ENCODE measurements at places on chromosomes 6 and 20.

DNA sequence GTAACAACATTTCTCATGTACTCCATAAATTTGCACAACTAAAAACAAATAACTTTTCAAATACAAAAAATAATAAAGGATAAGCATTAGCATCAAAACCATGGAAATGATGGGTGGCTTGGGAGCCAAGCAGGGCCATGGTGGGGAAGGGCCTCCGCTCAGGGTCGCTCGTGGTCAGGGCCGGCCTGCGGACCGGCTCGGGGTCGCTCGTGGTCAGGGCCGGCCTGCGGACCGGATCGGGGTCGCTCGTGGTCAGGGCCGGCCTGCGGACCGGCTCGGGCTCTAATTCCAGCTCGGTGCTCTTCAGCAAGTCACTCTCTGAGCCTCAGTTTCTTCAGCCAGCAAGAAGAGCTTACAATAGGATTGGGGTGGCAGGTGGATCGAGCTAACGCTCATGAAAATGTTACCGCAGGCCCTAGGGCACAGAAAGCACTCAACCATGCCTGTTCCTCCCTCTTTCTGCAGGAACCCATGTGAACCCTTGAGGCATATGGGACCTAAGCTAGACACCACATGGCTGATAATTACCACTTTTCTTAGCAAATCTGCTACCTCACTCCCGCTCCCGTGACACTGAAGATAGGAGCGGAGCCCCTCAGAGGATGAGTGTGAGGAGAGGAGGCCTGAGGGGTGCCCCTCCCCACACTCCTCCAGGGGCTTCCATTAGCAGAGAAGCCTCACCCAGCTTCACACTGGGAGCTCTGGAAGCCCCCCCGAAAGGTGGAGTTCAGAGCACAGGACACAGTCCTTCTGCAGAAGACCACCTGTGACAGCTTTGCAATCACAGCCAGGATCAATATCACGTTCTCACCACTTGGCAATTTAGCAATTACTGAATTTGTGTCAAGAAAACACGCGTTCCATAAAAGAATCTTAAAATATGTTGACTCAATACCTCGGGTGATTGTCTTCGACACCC lies 103.0 kb downstream of the PSMB1 start:
- DNase-seq, result no peak

- DNase-seq, result no peak
These were observed 22.9 kb upstream of the TMEM30A start for GRCh38 chr6:75307364-75308004.

DNA sequence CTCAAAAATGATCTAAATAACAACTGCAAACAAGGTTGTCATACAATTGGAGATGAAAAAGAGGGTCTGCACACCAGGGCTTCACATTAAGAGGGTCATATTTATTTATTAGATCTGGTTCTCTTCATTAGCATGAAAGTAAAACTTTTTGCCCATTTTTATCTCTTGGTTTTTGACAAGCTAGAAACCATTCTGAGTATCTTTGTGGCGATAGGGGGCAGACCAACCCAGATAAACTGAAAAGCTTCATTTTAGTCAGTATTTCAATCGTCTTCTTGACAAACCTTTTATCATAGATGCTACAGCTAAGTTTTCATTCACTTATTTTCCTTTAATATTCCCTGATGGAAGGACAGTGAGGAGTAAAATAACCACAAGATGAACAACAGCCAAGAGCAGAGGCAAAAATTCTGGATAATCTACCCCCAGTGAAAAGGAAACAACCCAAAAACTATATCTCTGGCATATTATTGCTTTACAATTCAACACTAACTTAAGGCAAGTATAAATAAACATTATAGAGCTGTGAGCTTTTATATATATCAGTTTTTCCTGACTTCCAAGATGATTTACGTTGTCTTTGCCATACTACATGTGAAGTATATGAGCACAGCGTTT lies 45.2 kb downstream of the THEMIS start:
- peak; percentile 60 for DNase-seq

DNA sequence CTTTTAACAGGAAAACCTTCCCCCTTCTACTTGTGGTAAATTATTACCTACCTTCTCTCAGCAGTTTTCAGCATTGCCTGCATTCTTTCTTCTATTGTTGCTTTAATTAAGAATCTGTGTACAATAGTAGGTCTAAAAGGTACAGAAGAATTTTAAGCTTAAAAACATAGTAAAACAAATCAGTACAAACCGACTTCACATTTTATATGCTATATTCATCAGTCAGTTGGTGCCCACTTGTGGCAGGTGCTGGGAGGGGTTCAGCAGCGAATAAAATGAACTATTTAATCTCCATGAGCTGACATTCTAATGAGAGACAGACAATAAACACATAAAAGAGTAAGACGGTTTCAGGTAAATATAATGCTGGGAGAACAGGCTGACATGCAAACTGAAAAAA lies 73.4 kb upstream of the FBXO30 start:
- DNase-seq, result peak; percentile 50

- DNase-seq, result peak; percentile 36
These were observed 193.1 kb downstream of the DOK5 start for GRCh38 chr20:54668271-54669039.

- no peak for DNase-seq
These were observed 15.4 kb upstream of the KIAA1755 start for GRCh38 chr20:38275815-38276550.

- no peak for DNase-seq
These were observed 548 bp downstream of the GNL1 start for GRCh38 chr6:30555816-30556065.

DNA sequence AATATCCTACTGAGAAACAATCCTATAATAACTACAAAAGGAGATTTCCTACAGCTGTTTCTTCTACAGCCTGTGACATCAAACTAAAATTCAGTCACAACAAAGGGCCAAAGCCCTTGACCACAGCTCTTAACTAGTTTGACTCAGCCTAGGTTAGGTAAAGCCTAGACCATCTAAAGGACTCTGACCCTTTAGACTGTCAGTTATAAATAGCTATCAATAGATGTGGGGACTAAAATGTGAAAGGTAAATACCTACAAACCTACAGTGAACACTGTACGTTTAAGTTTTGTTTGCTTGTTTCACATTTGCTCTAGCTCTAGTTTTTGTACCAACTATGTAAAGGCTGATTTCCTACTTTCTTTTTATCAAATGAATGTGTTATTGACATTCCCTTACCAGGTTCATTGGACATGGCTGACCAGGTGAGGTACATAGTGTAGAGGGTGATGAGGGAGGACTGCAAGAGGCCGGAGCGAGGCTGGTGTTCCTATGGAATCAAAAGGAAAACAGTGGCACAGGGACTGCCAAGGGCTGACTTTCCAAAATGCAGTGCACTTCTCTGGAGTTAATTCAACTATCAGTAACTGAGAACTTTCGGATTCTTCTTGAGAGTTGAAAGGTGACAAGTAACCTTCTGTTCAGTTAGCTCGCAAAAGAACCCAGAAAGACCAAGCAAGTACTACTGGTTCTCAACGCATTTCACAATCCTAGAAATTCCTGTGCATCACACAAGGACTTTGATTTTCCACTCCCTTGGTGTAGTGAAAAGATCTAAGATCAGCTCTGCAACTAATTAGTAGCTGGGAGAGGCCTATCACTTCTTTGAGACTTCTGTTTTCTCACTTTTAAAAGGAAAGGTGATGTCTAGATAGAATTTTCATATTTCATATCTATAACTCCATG lies 17.2 kb downstream of the SERINC3 start:
- DNase-seq, result no peak

DNA sequence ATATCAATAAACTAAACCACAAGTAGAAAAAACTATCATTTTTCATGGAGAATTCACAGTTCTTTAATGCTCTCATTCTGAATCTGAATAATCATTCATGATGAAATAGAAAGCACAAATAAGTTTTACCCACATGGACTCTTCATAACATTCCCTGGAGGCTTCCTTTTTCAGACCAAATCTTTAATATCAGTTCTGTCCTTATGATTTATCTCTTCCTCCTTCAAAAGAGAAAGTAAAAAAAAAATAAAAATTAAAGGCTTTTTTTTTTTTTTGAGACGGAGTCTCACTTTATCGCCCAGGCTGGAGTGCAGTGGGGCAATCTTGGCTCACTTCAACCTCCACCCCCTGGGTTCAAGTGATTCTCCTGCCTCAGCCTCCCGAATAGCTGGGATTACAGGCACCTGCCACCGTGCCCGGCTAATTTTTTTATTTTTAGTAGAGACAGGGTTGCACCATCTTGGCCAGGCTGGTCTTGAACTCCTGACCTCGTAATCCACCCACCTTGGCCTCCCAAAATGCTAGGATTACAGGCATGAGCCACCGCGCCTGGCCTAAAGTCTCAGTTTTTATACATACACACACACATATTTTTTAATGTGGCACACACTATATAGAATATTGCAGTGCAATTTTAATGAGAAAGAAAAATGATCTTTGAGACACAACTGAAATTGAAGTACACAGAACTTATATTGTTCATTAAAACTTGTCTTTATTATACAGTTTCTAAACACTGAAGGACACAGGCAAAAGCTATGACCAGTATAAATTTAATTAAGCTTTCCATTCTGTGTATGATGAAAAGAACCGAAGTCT lies 31.9 kb upstream of the ZNF217 start:
- no peak for DNase-seq

GRCh38 chr6:12848964-12849808 lies 132.6 kb downstream of the PHACTR1 start:
- DNase-seq, result no peak

GRCh38 chr6:16184129-16184528 lies 54.3 kb upstream of the GMPR start:
- DNase-seq, result no peak

DNA sequence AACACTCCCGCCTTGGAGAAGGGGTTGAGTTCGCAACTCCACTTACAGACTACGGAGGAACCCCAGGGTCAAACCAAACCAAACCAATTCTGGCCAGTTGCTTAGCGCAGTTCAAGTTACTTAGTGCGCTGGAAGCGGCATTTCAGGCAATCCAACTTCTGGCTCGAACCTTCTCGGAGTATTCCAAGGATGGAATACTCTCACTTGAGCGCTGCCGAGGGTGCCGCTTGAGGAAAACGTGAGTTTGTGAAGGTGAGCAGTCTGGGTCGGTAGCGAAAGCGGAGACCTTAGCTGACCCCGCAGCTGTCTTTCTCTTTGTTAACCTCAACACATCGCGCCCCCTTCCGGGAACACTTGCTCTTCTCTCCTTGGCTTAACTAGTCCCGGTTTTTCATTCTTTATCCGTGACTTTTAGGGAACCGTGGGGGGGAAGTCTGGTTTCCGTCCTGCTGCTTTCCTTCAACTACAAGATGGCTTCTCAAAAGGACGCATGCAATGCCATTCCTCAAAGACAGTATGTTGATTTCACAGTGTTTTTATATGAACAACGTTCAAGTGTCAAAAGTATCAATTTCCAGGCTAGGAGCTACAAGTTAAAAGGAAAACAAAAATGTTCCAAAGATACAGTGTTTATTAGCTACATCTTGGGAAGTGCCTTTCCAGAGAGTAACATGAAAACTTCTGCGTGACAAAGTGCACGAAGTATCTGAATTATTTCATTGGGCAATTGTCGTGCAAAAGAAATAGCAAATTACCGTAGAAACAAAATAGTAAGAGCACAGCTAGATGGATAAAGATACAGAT lies 741 bp upstream of the PNISR start:
- peak; percentile 79 for DNase-seq

DNA sequence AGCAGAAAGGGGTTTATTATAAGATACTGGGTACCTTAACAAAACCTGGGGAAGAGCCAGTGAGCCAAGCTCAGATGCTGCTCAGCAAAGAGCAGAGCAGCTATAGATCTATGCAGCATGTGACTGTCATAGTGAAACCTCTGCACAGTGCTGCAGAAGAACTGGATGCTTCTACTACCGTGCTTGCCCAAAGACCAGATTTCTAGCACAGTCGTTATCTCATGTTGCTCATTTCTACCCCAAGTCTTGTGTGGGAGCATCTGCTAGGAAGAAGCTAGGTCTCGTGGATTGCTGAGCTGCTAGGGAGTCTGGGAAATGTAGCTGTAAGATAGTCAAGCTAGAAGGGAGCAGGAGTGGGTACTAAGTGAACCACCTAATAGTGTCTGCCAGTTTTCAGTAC lies 31.7 kb upstream of the GNRH2 start:
- DNase-seq, result no peak

DNA sequence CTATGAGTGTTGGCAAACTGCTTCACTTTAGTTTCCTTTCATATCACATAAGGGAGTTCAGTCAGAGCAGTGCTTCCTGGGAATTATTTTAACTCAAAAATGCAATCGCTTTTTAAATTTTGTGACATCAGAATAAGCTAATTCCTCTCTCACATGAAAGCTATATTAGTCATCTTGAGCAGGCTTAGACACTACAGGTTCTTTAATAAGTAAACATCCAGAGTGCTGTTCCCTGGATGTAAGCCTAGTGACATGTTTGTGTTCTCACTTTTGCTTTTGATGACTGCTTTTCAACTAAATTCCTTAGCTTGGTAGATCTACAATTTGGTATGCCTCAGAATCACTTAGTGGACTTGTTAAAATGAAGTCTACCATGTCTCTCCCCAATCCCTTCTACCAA lies 252.7 kb upstream of the POU3F2 start:
- DNase-seq, result no peak

DNA sequence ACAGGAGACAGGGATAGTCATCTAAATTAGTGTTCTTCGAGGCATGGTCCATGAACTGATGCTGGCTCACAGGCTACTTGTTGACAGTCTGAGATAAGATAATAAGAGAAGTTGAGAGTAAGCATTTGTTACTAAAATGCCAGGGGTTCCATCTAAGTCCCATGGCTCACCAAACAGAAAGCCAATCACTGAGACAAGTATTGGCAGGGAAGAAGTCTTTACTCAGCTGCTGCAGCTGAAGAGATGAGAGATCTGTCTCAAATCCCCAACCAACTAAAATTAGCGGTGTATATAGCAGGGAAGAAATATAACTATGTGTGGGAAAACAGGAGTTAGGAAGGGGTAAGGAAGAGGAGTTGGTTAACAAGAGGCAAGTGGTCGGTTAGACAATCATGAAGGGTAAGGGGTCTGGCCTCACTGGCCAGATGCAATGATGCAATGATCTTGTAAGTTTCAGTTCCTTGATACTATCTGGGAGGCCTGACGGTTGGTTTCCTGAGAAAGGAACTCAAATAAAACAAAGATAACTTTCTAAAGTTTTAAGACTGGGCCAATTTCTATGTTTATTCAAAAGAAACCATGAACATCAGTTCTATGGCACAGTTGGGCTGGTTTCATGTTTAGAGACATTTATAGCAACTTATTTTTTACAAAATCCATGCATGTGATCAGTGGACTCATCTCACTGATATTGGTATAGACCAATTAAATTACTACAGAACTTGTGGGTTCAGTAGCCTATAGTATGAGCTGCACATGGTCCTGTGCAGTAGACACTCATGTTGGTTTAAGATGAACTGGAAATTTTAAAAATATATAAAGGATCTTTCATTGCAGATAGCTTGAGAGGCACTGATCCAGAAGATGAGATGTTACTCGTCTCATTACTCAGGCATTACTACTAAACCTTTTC lies 9.9 kb upstream of the HEBP2 start:
- no peak for DNase-seq

GRCh38 chr6:18488004-18488403 lies 100.9 kb downstream of the RNF144B start:
- DNase-seq, result no peak

- no peak for DNase-seq
These were observed 22.7 kb downstream of the TMX4 start for GRCh38 chr20:7996898-7997297.

GRCh38 chr20:36096435-36096834 lies 58.1 kb upstream of the EPB41L1 start:
- no peak for DNase-seq
